ENCODE measurements at places on chromosomes 3 and 15.

DNA sequence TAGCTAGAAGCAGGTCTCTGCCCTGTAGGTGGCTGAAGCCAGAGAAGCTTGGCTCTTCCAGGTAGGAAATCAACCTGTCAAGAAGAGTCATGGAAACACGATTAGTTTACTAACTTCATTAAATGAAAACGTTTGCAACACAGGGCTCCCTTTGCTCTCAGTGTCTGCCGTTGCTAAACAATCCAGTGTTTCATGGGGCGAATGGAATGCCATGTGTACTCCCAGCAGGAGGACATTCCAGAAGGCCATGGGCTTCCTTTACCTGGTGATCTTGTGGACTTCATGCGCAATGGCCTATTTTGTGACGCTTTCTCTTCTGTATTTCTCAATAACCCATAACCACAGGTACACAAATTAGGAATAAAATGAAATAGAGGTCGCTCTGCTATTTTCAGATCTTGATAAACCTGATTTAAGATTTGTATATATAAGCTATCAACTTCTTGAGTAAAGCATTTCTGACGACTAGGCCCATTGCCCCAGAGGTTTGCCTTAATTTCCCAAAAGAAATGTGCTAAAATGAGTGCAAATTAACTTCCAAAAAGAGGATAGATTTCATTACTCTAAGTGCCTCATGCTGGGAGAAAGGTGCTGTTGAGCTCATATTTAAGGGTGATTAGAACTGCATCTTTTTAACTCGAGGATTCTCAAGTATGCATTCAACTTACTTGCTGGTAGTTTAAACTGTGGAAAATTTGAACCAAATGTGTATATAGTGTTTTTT, 171.0 kb downstream of the EPHA3 start:
- no peak for DNase-seq

DNA sequence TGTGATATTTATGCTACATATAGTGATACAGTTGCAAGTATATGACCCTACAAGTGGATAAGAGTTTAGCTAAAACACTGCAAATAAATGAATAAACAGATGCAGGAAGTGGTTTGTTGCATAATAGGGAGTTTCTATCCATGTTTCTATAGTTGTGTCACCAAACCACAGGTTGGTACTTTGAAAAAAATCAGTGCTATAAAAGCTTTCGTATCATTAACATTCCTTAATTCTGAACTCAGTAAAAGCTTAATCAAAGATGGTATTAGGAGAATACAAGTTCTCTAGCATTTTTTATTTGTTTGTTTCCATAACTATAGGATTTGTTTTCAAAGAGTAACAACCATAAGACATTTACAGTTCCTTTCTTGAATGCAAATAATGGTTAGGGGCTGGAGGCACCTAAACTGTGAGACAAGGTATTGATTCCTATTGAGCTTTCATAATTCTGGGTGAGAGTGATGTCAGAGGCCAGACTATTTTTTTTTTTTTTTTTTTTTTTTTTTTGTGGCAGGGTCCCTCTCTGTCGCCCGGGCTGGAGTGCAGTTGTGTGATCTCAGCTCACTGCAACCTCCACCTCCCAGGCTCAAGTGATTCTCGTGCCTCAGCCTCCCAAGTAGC, 29.6 kb downstream of the CPOX start:
- no peak for DNase-seq

DNA sequence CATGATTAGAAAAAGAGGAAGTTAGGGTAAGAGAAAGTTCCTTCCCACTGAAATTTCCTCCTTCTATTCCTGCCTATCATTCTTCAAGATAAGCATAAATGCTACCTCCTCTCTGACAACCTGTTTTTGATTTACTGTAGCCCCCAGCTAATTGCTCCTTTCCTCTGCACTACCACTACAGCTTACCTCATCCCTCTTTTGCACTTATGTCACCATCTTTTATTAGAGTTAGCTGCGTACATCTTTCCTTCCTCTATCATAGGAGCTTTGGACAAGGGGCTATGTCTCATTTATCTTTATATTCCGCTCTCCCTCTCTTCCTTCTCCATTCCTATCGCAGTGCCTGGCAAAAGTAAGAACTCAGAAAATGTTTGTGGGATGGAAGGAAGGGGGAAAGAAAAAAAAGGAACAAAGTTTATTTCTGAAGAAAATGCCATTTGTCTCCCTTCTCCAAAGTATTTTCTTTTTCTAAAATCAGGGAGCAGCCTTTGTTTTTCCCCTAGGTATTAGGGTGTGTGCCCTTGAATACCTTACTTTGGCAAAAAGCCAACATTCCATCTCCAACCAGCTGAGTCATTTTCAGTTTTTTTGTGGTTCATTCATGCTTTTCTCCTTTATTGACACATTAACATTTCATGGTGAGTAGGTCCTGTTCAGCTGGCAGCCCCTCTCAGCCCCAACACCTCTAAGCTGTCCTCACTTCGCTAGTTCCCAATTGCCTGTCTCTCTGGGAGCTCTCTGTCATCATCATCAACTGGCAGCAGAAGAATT, 87.6 kb upstream of the SOX2 start:
- DNase-seq, result no peak

DNA sequence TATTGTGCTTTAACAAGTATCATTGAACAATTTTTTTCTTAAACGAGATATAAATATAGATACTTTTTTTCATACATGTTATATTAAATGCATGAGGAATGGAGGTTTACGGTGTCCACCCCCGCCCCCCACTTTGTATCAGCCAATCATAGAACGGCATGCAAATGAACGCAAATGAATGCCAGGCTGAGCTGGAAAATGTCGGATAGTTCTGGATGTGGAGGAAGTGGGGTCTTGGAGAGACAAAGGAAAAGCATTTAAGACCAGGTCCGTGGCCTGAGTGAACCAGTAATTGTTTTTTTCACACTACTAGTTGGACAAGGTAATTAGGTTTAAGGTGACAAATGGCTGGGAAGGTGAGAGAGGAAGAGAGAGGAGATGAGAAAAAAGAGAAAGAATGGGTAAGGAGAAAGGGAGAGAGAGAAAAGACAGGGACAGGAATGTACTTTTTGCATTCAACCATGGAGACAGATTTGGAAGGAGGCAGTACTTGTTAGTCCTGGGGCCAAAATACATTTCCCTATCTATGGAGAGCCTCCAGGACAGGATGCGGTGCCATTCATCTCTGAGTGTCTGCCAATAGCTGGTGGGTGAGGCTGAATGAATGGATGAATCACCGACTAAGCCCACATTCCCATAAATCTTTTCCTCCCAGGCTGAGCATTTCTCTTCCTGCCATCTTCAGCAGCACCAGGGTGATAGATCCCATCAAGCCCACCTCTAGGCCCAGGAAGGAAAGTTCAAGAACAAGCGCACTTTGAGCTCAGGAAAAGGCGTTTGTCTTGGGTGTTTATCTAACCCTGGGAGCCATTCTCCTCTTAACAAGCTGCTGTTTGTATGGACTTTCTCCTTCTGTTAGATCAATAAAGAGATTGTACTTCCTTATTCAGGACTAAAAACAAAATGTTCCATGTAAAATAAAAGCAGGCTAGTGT, 1.4 kb upstream of the RAD18 start:
- no peak for DNase-seq

GRCh38 chr3:190169243-190169642, 48.5 kb upstream of the P3H2 start:
- no peak for DNase-seq

Measured in endothelial cell (in vitro differentiated cells).